ENCODE measurements at places on chromosomes 5 and 9.

- DNase-seq, result no peak
These were observed 170.4 kb downstream of the GRIA1 start for GRCh38 chr5:153660919-153661318.

DNA sequence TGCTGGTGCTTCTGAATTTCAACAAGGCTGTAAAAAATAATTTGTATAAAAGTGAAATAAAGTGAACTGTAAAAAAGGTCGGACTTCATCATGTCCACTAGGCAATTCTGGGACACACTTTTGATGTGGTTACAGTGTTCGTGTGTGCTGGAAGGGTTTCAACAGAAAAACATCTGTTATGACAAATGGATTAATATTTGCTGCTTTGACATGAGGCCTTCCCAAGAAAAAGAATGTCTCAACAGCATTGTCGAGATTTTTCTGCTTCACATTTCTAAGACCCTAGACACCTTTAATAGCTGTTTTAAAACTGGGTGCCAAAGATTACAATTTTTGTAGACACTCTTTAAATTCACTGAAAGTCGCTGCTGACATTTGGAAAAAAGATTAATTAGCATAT is 216.6 kb downstream of the SLC12A2 start:
- no peak for DNase-seq

DNA sequence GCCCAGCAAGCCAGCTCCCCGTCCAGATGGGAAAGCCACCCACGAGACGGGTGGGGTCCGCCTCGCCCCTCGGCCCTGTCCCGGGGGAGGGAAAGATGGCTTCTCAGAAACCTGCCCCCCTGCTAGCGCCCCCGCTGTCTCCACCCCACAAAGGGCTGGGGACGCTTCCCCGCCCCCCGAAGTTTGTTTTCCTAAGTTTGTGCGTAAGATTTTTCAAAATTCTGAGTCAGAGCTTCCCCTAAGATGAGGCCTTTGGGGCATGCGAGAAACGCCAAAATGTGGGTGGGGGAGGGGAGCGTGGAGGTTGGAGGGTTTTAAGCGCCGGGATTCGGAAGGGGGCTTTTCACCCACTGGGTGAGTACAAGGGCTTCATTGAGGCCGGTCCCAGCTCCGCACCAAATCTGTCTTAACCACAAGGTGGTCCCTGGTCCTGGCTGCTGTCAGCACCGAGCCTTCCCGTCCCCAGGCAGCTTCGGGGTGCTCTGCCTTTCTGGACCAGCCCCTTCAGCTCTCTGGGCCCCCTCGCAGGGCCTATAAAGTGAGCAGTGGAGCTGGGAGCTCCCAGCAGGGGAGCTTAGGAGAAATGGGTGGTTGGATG is 32.3 kb downstream of the PRRX2 start:
- DNase-seq, result no peak

GRCh38 chr5:160158087-160158486 is 38.8 kb upstream of the PWWP2A start:
- no peak for DNase-seq

GRCh38 chr5:87121304-87122150 is 146.2 kb upstream of the RASA1 start:
- DNase-seq, result peak; percentile 62

DNA sequence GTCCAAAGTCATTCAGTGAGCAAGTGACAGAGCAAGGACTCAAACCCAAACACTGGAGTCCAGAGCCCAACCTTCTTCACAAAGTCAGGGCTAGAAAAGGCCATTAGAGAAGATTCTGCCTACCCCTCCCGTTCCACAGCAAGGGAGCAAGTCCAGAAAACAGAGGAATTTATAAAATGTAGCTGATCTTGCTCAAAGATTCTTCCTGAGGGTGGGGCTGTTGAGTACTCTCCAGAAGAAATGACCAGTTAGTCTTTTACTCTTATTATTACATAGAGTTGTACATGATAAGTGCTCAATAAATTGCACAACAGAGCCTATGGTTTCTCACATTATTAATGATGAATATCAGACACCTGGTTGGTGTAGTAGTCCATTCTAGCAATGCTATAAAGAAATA is 39.3 kb upstream of the HMHB1 start:
- no peak for DNase-seq

- no peak for DNase-seq
These were observed 123.8 kb downstream of the NR3C1 start for GRCh38 chr5:143279698-143280097.

GRCh38 chr9:125293134-125293533 is 31.5 kb downstream of the GAPVD1 start:
- DNase-seq, result no peak

- DNase-seq, result no peak
These were observed 44.9 kb downstream of the NKD2 start for GRCh38 chr5:1053391-1054017.

GRCh38 chr9:77099388-77099787 is 77.9 kb upstream of the VPS13A start:
- no peak for DNase-seq
